ENCODE measurements at places on chromosomes 12 and 14. TPM values are rescaled to one million over a fixed set of nuclear protein-coding genes. Genes with fewer than 3 reads are reported as not detected.
A peak's percentile ranks its signal among the peaks of the same experiment; 100 is the strongest.

DNA sequence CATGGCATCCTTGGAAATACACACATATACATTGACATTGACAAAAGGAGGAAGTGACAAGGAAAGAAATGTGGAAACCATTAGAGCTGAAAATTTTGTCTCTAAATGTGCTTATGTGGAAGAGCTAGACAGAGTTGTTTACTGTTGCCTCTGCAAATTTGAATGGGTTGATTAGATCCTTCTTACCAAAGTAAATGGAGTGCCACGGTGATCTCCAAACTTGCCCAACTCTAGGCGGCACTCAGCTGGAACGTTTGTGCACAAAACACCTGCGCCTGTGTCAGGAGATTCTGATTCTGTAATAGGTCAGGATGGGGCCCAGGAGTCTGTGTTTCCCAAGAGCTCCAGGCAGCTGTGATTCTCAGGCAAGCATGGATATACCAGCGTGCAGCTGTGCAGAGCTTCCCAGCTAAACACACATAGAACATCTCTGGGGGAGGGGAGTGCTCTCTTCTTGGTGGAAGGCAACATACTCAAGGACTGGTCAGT, 77.8 kb upstream of the BDKRB2 start:
- DNase-seq = peak; percentile 46

GDF3 gene
- total RNA-seq = not detected

CELA1 gene
- not detected for total RNA-seq

ARHGAP9 gene
- 5.0 TPM for total RNA-seq

ZBTB42 gene
- total RNA-seq = 2.8 TPM

DNA sequence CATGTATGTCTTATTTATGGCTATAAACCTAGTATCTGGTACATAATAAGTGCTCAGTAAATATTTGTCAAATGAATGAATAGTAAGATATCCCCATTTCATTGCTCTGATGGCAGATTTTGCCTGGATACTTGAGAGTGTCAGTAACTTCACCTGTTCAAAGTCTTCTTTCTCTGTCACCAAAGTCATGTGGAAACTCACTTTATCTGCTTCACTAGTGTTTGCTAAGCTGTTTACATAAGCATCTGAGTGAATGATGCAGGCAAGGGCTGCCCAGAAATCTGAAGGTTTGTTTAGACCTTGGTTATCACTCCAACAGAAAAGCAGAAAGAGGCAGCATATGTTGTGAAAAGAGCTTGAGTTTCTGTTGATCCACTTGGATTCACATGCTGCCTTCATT, 4.3 kb downstream of the OR4E1 start:
- DNase-seq = no peak

KRT72 gene
- 12.0 TPM for total RNA-seq

DNA sequence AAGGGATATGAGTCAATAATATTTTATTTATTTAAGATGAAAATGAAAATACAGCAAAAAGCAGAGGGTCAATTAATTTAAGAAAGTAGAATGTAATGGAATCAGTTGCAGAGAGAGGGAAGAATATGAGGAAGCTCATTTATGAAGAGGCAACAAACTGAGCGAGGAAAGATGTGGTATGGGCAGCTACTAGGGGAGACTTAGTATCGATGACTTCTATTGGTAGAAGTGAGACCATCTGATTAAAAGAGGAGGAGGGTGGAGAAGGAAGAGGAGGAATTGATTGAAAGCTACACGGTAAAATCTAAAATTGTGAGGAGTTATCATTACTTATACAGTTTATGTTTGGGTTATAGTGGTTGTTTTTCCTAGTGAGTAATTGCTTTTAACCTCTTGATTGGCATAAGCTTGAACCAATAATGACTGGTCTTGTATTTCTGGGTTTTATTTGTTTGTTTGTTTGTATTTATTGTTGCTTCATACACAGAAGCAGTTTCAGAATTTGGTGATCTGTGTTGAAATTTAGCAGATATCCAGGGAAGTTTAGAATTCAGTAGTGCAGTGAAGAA, 121.0 kb downstream of the LRRIQ1 start:
- DNase-seq = no peak

DNA sequence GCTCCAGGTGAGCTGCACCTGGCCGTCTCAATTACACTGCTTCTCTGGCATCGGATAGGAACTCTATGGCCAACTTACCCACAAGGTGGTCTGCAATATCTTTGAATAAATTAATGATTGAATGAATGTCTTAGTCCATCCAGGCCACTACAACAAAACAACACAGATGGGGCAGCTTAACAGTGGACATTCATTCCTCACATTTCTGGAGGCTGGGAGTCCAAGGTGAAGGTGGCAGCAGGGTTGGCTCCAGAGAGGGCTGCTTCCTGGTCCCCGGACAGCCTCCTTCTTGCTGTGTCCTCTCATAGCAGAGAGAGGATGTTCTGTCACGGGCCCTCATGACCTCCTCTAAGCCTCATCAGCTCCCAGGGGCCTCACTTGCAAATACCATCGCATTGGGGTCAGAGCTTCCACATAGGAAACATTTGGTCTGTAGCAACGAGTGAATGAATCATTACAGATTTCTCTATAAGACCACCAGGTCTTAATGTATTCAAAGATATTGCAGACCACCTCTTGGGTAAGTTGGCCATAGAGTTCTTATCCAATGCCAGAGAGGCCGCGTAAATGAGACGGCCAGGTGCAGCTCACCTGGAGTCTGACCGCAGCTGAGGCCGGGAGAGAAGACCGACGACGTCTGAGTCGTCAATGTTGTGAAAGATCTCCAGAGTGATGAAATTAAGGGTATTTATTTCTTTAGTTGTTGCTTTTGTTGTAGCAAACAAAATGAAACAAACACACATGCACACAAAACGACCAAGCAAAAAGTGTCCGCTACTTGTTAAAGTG, 182.7 kb upstream of the C14orf180 start:
- DNase-seq = no peak

NOVA1 gene
- 11.5 TPM for total RNA-seq
